IPS DF 19.7 (cell line): ENCODE measurements at places on chromosomes 4 and X.

- peak; percentile 52 for DNase-seq
Measured at GRCh38 chr4:62531731-62532130, 1331.6 kb downstream of the ADGRL3 start.

DNA sequence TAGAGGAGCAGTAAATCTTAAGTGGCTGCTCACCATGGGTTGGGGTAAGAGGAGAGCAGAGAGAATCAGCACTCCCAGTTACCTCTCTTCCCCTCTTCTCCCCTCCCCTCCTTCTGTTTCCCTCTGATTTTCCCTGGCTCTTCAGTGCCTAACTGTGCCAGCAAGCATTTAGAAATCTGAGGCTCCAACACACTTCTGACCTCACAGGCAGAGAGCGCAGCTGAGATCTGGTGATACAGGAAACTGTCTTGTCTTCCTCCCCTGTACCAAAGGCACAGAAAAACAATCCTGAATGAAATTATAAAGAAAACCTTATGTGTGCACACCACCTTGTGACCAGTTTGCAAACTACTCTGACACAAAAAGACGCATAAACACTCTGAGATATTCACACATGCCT is 82.4 kb upstream of the SMIM10 start:
- no peak for DNase-seq

- no peak for DNase-seq
Measured at GRCh38 chrX:10030570-10030969, 63.4 kb downstream of the CLDN34 start.

GRCh38 chr4:129498626-129499025 is 402.7 kb downstream of the C4orf33 start:
- DNase-seq = no peak

DNA sequence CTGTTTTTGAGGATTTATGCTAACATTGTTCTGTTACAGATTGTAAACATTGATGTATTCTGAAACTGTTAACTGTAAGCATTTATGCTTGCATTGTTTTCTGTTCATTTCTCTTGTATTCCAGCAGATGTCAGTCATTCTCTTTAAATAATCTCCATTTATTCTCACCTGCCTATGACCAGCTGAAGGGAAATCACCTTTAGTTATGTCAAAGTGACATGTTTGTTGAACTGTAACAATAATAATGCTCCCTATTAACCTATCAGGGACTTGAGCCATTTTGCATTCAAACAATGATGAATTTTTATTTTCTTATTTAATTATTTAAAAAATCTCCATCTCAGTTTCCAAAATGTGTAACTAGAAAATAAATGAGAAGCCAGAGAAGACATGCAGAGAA is 58.0 kb downstream of the SPCS3 start:
- DNase-seq = no peak

DNA sequence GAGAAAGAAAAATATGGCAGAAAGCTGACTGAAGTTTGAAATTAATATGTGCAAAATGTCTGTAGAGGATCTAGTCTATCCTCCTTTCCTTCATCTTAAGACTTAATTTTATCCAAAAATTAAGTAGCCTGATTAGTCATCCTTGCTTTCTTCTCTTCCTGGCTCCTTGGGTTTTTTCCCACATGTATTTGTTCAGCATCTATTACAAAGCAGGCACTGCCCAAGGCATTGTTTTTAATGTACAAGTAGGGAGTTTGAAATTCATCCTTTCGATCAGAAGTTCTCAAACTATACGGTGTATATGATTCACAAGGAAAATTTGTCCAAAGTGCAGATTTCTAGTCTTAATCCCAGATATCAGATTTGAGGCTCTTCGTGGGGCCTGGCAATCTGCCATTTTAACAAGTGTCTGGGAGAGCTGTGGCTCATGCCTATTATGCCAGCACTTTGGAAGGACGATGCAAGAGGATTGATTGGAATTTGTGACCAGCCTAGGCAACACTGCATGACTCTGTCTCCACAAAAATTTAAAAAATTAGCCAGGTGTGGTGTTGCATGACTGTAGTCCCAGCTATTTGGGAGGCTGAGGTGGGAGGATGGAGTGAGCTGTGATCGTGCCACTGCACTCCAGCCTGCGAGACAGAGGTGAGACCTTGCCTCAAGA is 19.4 kb upstream of the YTHDC1 start:
- no peak for DNase-seq

GRCh38 chr4:110634350-110635162 is 11.7 kb upstream of the PITX2 start:
- DNase-seq = no peak

- peak; percentile 17 for DNase-seq
Measured at GRCh38 chr4:54539500-54540029, 118.2 kb upstream of the KIT start.
